ENCODE measurements at places on chromosomes 1 and 21.
A peak's percentile ranks its signal among the peaks of the same experiment; 100 is the strongest.

GRCh38 chr21:30986965-30987364 lies 51.3 kb downstream of the KRTAP19-8 start:
- DNase-seq = no peak

- no peak for DNase-seq
Measured at GRCh38 chr1:232621050-232621449, 8.9 kb downstream of the SIPA1L2 start.

- peak; percentile 71 for DNase-seq
Measured at GRCh38 chr1:236143104-236143948, 987 bp downstream of the GPR137B start.

GRCh38 chr1:42933060-42933586 lies 25.5 kb downstream of the SLC2A1 start:
- DNase-seq = no peak

DNA sequence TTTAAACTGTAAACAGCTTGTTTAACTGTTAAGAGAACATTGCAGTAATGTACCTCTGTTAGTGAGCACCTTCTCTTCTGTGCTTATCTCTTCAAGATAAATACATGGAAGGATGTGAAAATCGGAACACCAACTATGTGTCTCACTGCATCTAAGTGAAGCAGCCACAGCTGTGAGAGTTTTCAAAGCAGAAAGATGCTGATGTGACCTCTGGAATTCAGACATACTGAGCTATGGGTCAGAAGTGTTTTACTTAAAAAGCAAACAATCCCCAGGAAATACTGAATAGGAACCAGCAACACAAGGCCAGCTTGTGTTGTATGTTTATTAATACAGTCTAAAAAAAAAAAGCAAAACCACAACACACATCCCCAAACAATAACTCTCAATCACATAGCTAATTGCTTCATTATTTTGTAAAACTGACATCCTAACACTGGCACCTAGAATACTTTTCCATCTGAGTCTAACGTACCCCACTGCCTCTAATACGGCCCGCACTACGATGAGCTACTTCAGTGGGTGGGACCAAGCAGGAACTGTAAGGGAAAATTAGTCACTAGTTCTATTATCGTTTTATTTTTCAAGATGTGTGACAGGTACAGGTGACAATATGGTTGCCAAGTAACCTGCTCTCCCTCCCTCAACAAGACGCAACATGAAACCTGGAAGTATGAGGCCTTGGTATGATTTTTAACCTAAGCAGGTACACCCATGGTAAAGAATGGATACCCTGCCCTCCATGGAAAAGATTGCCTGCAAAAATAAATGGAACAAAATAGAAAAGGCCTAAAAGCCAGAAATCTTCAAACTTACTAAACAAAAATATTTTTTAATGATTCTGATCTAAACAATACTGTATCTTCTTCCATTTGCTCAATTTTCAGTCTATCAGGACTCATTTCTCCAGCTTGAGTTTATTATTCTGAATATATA lies 13.9 kb downstream of the ERRFI1 start:
- no peak for DNase-seq

- no peak for DNase-seq
Measured at GRCh38 chr1:62361431-62361830, 42.2 kb upstream of the KANK4 start.

DNA sequence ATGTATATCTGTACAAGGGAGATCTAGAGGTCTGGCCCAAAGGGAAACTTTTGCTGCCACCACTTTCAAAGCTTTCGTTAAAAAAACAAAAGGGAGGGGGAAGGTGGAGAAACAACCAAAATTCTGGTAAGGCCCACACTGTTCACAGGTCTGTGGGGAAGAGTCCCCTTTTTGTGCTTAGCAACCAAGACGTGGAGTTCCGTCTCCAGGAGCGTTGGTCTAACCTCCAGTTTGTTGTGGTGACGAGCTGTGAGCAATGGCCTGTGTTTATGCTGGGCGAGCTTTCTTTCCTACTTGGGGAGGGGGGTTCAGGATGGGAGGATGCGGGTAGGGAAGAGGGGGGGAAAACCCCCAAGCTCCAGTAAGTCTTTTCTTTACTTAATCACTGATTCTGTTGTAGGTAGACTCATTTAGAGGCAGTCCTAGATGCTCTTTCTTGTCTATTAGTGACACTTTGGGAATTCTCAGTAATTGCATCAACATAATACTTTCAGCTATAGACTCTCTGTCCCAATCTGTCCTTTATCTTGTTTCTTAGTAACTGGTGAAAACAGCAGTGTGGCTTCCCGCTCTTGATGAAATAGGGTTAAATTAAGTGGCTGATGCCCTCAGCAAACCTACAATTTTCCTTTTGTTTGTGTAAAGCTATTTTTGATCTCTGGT lies 1.5 kb downstream of the HIPK1 start:
- peak; percentile 82 for DNase-seq

- DNase-seq = peak; percentile 89
Measured at GRCh38 chr21:14523234-14523633, 22.9 kb downstream of the SAMSN1 start.

GRCh38 chr1:940107-941014 lies 16.6 kb downstream of the SAMD11 start:
- DNase-seq = no peak

DNA sequence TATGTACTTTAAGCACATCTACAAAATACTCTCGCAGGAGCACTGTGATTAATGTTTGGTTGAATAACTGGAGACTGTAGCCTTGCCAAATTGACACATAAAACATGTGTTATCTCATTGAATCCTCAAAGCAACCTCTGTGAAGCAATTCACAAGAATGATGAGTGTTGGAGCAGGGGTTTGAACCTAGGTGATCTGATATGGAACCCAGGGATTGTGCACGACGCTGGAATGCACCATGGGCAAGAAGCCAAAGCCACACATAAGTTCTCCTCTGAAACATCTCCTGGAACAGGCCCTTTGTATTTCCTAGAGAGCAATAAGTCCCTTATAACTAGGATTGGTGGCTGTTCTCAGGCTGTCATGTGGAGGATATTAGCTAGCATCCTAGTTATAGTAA lies 124.6 kb upstream of the IVNS1ABP start:
- no peak for DNase-seq

GRCh38 chr1:16189003-16189402 lies 23.4 kb downstream of the ARHGEF19 start:
- DNase-seq = no peak

DNA sequence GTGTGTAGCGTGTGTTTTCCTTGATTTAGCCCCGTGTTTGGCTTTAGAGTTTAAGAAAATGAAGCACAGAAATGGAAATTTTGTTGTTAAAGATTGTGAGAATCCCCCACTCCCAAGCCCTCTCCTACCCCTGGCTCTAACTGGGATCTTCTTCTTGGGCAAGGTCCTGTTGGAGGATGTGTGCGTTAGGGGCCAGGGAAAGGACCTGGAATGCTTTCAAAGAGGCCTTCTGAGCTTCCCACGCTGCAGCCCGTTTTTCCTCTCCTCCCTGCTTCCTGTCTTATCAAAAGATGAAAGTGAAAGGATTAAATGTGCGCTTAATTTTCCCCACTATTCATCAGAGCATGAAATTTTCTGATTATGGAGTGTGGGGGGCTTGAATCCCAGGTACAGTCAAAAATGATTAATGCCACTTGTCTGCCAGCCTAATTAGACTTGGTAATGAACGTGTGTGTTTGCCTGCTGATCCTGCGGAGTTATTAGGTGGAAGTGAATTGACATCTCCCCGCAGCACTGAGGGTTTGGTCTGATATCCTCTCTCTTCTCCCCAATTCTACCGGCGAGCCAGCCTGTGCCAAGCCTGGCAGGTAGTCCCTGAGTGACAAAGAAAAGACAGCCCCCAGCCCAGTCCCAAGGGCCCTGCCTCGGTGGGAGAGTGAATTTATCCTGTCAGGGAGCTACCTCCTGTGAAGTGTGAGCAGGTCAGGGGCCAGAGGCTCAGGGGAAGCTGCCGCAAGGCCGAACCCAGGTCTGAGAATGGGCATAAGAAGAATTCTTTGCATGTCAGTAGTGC lies 4.9 kb downstream of the RASSF5 start:
- no peak for DNase-seq

GRCh38 chr1:64183395-64184002 lies 19.9 kb upstream of the UBE2U start:
- DNase-seq = no peak

DNA sequence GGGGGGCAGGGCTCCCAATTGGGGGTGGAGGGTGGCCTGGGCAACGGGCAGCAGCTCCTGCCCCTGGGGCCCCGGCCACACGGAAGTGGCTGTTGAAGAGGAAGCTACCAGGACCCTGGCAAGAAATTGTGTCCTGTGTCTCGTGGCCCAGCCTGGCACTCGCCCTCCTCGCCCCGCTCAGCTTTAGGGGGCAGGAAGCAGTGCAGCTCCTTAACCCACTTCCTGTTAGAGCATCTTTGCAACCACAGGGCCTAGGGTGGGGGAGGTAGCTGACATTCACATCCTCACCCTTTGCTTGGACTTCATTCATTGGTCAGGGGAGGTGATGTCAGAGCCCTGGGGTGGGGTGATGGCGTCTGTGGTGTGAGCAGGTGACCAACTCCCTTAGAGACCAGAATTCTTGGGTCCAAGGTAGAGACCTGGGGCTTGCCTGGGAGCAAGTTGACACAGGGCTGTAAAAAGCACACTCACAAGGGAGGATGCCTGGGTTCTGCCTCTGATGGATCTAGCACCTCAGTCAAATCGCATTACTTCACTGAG lies at the start of gene ARHGAP30:
Gene ARHGAP30, minus strand, starts transcription at position 161 of the 540 bp plus-strand sequence. CDS start 267 bp downstream, outside the sequence.
- peak; percentile 95 for DNase-seq

- no peak for DNase-seq
Measured at GRCh38 chr21:17514124-17514845, 1.4 kb downstream of the CXADR start.

DNA sequence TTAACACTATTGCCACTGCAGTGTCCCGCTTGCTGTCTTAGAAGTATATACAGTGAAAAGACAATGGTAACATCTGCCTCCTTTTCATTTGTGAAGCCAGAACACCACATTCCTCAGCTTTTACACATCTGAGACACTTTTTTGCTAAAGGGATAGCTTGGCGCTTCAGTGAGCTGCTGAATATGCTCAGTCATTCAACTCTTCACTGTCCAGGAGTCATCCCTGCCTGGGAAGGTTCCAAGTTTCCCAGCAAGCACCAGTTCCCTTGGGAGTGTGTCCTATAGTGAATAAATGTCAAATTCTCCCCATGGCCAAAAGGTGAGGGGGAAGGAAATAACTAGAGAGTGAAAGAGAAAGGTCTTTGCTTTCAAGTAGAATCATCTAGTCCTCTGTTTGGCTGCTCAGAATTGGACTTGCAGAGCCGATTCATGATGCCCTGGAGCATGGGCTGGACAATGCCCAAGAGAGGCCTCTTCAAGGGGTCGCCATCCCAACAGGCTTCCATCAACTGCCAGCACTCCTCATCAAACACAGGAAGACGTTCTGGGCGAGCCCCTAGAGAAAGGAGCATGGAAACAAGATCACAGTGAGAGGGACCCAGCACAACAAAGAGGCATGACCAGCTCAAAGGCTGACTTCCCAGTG lies 25.5 kb upstream of the RBBP5 start:
- no peak for DNase-seq

DNA sequence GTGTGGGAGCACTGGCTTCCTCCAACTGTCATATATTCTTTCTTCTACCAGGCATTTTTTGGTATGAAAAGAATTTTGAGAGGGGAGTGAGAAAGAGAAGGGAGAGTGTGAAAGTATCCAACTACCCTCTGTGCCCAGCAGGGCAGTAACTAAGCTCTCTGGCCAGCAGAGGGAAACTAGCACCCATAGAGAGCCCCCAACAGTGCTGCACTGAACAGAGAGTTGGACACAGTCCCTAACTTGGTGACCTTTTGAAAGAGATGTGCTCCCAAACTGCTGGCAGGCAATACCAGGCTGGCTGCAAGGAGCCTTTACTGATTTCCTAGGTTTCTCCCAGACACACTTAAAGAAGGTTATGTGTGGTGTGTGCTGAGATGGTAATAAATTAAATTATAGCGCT lies 118.8 kb upstream of the PBX1 start:
- no peak for DNase-seq

DNA sequence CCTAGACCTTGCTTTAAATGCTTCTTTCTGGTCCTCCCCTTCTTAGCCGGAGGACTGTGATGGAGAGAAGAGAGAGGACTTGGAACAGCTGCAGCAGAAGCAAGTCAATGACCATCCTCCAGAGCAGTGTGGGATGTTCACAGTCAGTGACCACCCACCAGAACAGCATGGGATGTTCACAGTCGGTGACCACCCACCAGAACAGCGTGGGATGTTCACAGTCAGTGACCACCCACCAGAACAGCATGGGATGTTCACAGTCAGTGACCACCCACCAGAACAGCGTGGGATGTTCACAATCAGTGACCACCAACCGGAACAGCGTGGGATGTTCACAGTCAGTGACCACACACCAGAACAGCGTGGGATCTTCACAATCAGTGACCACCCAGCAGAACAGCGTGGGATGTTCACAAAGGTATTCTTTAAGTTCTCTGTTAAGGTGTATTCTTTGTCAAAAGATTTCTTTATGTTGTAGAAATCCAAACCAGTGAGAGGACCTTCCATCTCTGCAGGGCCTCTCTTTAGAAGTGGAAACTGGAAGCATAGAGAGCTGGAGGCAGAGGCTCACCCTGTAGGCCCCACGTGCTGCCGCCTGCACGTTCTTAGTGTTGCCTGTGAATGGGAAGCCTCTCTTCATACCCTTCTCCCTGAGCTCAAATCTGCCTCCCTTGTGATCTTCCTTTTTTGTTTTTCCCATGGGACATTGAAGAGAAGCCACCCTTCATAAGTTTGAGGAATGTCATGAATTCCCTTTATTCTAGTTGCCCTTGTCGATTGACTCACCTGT lies 10.6 kb downstream of the PCNT start:
- DNase-seq = no peak

DNA sequence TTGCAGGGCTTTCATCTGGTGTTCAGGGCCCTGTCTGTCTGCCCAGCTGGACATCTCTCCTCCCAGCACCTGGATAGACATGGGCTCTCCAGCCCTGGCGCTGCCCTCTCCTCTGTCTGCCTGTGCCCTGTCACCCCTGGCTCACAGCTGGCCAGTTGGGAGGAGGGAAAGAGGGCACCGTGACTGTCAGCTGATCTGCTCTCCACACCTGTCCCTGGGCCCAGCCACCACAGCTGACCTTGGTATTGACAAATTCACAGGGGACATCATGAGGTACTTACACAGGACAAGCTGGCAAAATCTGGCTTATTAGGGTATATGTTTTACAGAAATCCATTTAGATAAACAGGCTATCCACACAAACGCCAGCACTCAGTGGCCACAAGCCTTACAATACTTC lies 8.3 kb downstream of the TNR start:
- no peak for DNase-seq

- no peak for DNase-seq
Measured at GRCh38 chr1:192564099-192564498, 11.5 kb upstream of the RGS1 start.
